ENCODE measurements at places on chromosomes 6 and 20.
A peak's percentile ranks its signal among the peaks of the same experiment; 100 is the strongest.

GRCh38 chr6:109788687-109789086 is 97.6 kb downstream of the FIG4 start:
- no peak for DNase-seq

GRCh38 chr6:100968949-100969348 is 87.8 kb upstream of the ASCC3 start:
- peak; percentile 63 for DNase-seq

DNA sequence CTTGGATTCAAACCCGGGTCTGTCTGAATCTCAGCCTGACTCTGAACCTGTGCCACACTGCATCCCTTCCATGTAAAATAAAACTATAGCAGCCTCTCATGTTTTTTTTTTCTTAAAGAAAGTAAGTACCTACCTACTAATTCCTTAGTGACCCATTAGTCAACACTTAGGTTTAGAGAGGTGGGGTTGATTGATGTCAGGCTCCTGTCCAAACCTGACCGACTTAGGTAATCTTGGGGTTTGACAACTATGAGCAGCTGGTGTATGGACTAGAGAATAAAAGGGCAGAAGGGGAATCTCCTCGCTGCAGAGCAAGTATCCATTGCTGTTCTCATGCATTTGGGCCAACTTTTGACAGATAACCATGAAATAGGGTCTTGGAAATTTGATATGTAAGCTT is 6.5 kb downstream of the NKAIN2 start:
- no peak for DNase-seq

DNA sequence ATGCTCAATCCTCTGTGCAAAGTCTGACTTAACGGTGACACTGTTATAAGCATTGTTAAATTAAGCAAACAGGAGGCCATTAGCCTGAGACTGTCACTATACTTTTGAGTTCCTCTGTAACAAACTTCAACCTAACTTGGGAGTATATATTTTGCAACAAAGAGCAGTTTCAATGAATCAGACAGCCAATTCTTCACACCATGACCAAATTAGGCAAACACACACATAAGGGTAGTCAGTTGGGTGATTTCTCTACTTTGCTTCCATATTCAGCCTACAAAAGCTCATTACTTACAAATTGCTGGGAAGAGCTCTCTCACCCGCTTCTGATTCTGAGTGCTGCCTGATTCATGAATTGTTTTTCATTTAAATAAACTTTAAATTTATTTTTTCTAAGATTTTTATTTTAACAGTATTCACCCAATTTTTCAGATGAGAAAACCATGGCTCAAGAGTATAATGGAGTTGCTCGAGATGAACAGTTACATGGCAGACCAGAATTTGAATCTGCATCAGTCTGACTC is 60.5 kb downstream of the HACE1 start:
- no peak for DNase-seq

- no peak for DNase-seq
Measured at GRCh38 chr6:105492706-105493673, 90.1 kb upstream of the PREP start.

DNA sequence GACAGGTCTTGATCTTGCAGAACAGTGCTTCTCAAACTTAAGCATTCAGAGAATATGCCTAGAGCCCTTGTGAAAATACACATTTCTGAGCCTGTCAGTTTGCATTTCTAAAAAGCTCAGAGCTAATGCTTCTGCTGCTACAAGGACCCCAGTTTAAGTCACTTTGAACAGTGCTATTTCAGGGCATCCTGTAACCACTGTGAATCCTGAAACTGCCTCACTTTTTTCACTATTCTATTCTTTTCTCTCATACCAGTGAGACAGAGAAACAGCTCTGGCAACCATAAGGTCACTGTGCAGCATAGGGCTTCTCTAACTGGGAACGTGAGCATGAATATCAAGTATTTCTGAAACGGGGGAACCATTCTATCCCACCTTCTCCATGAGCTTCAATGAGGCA is 51.2 kb downstream of the LGSN start:
- no peak for DNase-seq

Measured in ELF-1 (cell line).